Cortex of kidney (tissue), 1 donor: ENCODE measurements at places on chromosomes 2 and 18.

DNA sequence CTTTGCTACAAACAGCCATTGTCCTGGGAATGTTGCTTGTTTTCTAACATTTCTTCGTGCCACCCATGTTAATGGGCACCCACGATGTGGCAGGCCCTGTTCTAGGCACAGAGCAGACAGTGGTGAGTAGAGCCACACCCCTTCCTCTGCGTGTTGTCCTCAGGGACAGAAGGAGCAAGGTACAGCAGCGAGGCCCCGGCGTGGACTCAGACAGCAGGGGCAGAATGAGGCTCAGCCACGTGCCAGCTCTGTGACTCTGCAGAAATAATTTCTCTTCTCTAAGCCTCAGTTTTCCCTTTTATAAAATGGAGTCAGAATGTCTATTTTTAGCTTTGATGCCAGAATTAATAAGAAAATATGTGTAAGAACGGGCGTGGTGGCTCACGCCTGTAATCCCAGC lies 401.7 kb downstream of the TSN start:
- no peak for DNase-seq

GRCh38 chr18:60962625-60963024 lies 370.6 kb upstream of the CDH20 start:
- DNase-seq: no peak

- no peak for DNase-seq
Observed at GRCh38 chr18:51716277-51716676, 518.8 kb upstream of the MEX3C start.

DNA sequence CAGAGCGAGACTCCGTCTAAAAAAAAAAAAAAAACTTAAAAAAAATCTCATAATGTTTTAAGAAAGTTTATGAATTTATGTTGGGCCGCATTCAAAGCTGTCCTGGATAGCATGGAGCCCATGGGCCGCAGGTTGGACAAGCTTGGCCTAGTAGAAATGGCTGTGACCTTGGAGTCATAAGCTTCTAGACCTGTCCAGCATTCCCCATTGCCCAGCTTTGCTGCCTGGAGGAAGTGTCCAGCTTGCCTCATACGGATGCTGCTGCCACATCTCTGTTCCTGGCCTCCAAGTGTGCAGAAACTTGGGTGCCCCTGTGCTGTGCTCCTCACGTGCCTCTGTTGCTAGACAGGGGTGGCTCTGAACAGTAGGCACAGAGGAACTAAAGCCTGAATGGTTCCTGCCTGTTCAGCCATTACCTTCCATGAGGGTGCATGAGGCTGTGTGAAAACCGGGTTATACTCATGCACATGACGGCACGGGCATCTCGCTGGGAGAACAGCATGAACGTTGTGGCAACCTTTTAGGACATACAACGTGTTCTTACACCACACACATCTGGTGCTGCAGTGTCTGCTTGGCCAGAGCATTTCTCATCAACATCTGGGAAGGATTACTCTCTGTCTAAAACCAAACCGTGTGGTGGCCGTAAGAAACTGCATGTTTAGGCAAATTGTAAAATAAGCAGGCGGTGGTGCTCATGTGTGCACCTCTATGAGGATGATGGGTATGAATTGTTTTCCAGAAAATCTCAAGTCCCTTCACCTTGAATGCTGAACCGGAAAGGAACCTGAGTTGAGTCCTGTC lies 38.2 kb downstream of the FHOD3 start:
- DNase-seq: no peak

GRCh38 chr2:236777408-236777807 lies 207.8 kb downstream of the ACKR3 start:
- no peak for DNase-seq

- DNase-seq: no peak
Observed at GRCh38 chr2:74137651-74138599, 9.8 kb downstream of the BOLA3 start.

DNA sequence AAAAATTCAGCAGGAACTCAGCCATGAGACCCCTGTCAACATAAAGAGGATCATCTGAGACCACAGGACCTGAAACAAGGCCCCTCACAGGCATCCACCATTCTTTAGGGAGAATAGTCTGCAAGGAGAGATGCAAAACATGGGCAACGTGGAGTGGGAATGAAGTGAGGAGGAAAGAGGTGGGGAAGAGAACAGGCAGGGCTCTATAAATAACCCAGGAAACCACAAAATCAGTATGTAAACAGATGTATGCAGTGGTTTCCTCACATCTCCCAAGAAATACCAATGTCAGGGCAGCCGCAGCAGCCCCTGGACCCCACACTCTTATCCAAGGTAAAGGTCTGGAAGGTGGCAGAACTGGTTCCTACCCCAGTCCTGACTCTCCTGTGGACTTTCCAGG lies 168.5 kb downstream of the EN1 start:
- DNase-seq: no peak

DNA sequence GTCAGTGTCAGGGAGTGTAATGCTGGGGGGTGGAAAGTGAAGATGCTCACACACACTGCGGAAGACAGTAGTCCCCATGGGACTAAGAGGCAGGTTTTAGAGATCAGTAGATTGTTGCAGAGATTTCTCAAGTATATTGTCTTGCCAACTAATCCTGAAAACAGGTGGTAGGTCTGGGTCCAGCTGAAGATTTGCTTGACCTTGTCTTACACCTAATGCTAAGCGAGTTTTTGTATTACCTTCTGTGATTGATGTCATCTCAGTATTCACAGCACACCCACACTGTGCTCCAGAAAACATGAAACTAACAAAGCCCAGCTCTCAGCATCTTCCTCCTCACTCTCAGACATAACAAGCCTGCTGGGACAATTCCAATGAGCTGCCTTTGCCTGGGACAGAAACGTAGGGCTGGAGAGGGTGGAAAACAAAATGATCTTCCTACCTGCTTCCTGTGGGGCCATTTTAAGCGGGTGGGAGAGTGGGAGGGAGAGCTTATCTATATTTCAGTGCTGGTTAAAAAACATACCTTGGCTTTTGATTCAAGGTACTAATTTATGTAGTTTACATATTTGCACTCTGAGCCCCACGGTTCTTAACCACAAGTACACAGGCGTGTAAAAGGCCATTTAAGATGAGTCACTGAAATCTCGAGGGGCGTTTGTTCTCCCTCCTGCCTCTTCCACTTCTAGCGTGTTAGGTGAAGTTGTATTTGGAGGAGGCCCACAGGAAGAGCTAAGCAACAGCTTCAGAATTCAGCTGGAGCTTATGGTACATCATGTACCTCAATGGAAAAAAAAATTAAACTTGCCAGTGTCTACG lies 23.1 kb upstream of the RBMS1 start:
- DNase-seq: no peak

DNA sequence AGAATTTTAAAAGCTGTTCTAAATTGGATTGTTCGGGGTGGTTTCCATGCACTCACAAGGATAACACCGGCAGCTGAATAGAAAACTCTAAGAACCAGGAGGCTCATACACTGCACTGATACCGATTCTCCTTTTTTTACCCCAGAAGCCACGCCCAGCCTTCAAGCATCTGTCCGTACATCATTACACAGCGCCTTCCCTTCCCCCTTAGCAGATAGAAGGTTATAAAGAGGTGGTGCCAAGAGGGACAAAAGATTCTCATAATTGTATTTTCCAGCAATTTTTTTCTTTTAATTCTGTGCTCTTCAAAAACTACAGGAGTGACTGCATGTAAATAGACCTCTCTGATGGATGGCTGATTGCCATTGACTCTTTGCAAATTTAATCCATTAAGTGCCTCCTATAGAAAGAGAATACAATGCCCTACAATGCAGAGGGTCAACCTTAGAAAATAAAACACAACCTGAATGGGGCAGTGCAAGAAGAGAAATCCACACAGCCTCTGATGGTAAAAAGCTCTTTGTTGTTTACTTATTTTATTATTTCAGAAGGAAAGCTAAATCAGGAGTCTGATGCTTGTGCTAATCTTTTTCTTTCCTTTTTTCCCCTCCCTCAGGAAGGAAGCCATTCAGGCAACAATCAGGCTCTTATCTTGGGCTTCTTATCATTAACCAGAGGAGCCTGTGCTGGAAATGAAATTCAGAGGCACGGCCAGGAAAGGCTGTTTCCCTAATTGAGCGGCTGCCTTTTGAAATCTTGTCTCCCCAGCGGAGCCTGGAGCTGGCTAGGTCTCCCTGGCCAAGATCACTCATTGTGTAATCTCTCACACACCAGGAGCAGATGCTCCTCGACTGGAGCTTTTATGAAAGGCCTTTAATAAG lies 198.9 kb upstream of the NABP1 start:
- no peak for DNase-seq

GRCh38 chr2:67451086-67451832 lies 54.1 kb downstream of the ETAA1 start:
- no peak for DNase-seq

GRCh38 chr2:225337183-225337582 lies 62.3 kb upstream of the NYAP2 start:
- DNase-seq: no peak

DNA sequence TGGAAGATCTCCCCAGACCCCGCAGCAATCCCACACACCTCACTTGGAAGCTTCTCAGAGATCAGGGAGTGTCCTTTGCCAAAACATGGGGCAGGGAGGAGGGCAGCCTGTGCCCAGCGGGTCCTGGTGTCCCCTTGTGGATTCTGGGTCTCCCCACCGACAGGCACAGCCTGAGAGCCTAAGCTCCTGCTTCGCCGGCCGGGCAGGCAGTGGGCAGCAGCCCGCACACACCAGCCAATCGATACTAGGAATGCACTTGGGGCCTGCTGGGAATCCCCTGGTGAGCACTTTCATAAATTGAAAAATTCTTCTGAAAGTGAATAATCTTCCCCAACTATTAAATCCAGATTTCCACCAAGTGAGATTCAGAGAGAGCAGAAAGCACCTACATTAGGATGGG lies 246.0 kb downstream of the ATAD2B start:
- no peak for DNase-seq

DNA sequence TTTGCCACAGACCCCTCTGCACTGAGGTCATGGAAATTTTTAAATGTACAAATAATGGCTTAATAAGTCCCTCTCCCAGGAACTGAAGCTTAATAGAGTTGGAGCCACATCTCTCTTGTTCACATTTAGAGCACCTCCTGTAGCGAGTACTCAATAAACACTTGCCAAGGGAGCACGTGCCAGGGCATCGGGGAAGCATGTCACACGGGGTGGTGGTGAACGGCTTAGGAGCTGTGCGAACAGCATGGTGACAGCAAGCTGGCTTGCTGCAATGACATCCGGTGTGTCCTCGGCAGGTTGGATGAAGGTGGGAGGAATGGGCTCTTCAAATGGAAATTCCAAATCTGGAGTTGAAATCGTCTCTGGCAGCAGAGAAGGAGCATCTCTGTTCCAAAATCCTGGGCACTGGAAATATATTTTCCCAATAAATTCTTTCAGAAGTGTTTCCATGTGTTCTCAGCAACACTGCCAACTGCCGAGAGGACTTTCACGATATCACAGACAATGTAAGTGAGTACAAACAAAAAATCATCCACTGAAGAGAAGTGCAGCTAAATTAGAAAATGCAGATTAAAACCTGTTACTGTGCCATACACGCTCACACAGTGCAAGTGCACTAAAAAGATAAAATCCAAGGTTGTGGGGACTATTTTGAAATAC lies 74.1 kb downstream of the GALR1 start:
- no peak for DNase-seq

- DNase-seq: no peak
Observed at GRCh38 chr18:59357928-59358327, 1.1 kb downstream of the LMAN1 start.

DNA sequence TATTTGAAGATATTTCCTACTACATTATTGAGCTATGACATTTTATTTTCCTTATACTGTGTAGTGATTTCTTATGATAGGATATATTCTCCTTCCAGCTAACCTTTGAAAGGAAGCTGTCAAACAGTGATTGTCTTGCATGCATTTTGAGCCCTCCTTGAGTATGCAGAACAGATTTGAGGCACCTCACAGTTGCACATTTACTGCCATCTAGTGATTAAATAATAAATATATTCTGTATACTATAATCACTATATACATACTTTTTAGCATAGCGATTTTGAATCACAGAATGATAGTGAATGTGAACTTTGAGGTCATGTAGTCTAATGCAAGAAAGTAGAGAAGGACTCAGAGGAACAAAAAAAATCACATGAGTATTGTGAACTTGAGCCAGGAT lies 268.4 kb upstream of the CDH19 start:
- DNase-seq: no peak

DNA sequence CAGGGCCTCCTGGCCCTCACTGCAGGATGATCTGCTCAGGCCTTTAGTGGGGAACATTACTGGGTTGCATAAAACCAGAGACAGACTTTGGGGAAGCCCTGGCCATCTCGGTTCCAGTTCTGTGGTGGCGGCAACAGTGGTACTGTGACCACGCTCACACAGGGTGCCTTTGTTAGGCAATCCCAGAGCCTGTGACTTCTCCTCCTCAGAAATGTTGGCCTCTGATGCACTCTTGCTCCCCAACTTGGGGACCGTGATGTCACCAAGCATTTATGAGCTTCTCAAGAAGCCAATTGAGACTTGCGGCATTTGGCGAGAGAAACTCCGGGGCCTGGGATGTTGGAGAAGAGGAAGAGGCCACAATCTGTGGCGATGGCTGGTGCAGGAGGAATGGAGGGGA lies 80.9 kb upstream of the PKDCC start:
- DNase-seq: no peak

GRCh38 chr2:67694445-67694844 lies 297.3 kb downstream of the ETAA1 start:
- DNase-seq: no peak

- no peak for DNase-seq
Observed at GRCh38 chr2:63840081-63840784, 1.5 kb upstream of the UGP2 start.

- DNase-seq: no peak
Observed at GRCh38 chr2:98924038-98924830, 11.8 kb downstream of the CRACDL start.

DNA sequence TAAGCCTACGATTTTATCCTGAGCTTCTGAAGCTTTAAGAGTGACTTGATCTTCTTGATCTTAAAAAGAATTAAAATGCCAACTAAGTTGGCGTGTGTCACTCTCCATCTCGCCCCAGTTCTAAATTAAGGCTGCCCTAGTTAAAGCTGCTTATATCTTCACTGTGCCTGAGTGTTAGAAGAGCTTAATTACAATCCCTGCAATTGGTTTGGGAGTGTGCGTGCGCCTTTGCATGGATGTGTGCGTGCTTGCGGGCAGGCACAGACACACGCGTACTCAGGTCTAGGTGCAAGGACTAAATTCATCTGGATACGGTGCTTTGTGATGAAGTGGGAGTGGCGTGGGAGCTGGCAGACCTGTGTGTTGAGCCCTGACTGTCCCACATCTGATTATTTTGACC lies 201.5 kb downstream of the FAM210A start:
- DNase-seq: no peak

- no peak for DNase-seq
Observed at GRCh38 chr2:1136067-1136466, 185.4 kb downstream of the SNTG2 start.
